ENCODE measurements at places on chromosomes 6 and 20. TPM values are rescaled to one million over a fixed set of nuclear protein-coding genes. Genes with fewer than 3 reads are reported as not detected.

DNA sequence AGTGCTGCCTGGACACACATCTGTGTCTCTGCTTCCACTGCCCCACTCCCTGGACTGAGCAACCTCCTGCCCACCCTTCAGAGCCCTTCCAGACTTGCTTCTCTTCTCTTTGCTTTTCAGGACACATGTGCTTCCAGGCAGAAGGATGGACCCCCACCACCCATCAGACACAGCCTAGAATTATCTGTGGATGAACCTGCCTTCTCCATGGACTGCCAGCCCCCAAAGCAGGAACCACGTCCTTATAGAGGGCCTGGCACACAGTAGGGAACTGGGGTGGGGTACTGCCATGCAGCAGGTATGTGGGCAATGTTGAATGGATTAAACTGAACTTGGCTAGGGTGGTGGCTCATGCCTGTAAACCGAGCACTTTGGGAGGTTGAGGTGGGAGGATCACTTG, 3.6 kb downstream of the KIAA1755 start:
- H3K4me1 ChIP-seq: no peaks in the 10 kb centered on the region
- H3K27me3 ChIP-seq: no peaks in the 10 kb centered on the region
- no peak overlapping the region for H3K4me3 ChIP-seq
- DNase-seq: no peak
- H3K36me3 ChIP-seq: no peaks in the 10 kb centered on the region

- H3K27me3 ChIP-seq: no peaks in the 10 kb centered on the region
- DNase-seq: no peak
- H3K4me3 ChIP-seq: no peak overlapping the region
- H3K36me3 ChIP-seq: no peaks in the 10 kb centered on the region
- H3K27ac ChIP-seq: no peak overlapping the region
Measured at GRCh38 chr20:15362849-15363248, 1025.4 kb upstream of the FLRT3 start.

GRCh38 chr20:57553376-57554018, 7.4 kb upstream of the PCK1 start:
- no peak overlapping the region for H3K4me3 ChIP-seq
- H3K36me3 ChIP-seq: no peaks in the 10 kb centered on the region
- no peak for DNase-seq
- H3K27me3 ChIP-seq: no peaks in the 10 kb centered on the region

- no peaks in the 10 kb centered on the region for H3K4me1 ChIP-seq
- peak; percentile 32 for DNase-seq
- no peak overlapping the region for H3K27ac ChIP-seq
- no peak overlapping the region for H3K4me3 ChIP-seq
Measured at GRCh38 chr20:54267483-54268003, 59.7 kb downstream of the PFDN4 start.

DNA sequence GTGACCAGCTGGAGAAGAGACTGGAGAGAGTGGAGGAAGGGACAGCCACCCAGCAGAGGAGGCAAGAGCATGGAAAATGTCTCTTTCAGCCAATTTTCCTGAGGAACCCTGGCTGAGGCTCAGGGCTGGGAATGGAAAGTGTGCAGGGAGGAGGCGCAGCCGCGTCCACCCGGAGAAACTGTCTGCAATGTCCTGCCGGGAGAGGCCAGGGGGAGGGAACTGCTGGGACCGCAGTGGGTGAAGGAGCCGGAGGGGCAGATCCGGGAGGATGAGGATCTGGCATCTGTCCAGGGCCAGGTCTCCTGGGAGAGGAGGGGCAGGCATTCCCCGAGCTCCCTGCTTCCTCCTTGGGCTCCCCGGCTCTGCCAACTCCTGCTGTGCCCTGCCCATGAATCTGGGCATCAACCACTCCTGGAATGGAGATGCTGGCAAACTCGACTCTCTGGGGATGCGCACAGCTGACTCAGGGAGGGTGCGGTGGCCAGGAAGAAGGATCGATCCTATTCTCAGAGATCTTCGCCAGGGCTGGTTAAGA, 17.4 kb upstream of the HM13 start:
- peak overlapping the region; percentile 47 for H3K27ac ChIP-seq
- H3K27me3 ChIP-seq: no peaks in the 10 kb centered on the region
- no peaks in the 10 kb centered on the region for H3K4me1 ChIP-seq

DNA sequence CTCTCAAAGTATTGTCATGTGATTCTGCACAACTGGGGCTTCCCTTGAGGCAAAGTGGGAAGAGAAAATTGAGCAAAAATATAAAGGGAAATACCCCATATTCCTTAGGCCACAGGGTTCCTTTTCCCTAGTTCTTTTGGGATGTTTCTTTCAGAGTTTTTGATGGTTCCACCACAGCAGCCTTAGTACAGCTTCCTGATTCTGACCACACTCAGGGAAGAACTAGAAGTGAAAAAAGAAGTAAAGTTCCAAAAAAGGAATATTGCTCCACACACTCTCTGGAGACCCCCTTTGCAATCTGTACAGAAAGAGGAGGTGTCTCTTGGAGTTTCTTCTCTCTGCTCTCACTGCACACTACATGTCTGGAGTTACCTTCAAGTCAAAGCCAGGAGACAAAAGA, 27.9 kb upstream of the HLA-DQA2 start:
- no peak overlapping the region for H3K4me3 ChIP-seq
- no peaks in the 10 kb centered on the region for H3K27me3 ChIP-seq
- H3K4me1 ChIP-seq: no peaks in the 10 kb centered on the region

- no peak overlapping the region for H3K4me3 ChIP-seq
- H3K27ac ChIP-seq: no peak overlapping the region
- peaks cover 6% of the 10 kb centered on the region for H3K36me3 ChIP-seq
- no peaks in the 10 kb centered on the region for H3K4me1 ChIP-seq
- peaks cover 5% of the 10 kb centered on the region for H3K27me3 ChIP-seq
Measured at GRCh38 chr20:11364736-11365135, 553.0 kb upstream of the BTBD3 start.

- no peak overlapping the region for H3K4me3 ChIP-seq
- H3K36me3 ChIP-seq: no peaks in the 10 kb centered on the region
- H3K4me1 ChIP-seq: no peaks in the 10 kb centered on the region
- H3K27me3 ChIP-seq: no peaks in the 10 kb centered on the region
- no peak overlapping the region for H3K27ac ChIP-seq
Measured at GRCh38 chr6:54700158-54700557, 146.4 kb upstream of the FAM83B start.

- no peaks in the 10 kb centered on the region for H3K27me3 ChIP-seq
- no peak overlapping the region for H3K27ac ChIP-seq
- no peaks in the 10 kb centered on the region for H3K4me1 ChIP-seq
- H3K36me3 ChIP-seq: no peaks in the 10 kb centered on the region
- no peak overlapping the region for H3K4me3 ChIP-seq
Measured at GRCh38 chr6:54737247-54737646, 109.3 kb upstream of the FAM83B start.

DNA sequence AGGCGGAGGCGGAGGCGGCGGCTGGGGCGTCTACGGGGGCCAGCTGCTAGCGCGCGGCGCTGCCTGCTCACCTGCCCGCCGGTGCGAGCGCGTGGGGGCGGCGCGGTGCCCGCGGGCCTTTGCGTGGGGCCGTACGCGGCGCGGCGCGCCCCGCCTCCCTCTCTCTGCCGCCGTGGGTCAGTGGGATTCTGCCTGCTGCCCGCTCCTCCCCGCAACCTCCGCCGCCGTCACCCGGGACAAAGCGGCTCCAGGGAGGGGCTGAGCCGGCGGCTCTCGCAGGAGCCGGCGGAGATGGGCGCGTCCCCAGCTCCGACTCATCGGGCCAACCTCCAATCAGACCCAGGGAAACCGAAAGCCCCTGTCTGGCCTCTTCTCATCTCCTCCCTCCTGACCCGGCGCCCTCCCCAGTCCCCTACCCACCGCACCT, at the start of gene RCAN2:
TSS of gene RCAN2 (minus strand) at position 249 of the 427 bp plus-strand sequence.
- no peaks in the 10 kb centered on the region for H3K27me3 ChIP-seq
- H3K4me3 ChIP-seq: peak within 1 kb of the TSS; percentile 77
- peak; percentile 87 for DNase-seq
- no peaks in the 10 kb centered on the region for H3K4me1 ChIP-seq
- H3K27ac ChIP-seq: peak within 1 kb of the TSS; percentile 38
- no peaks in the 10 kb centered on the region for H3K36me3 ChIP-seq

GRCh38 chr6:89352278-89353117, at the start of gene UBE2J1:
UBE2J1 (minus strand) TSS chr6:89352722; CDS start chr6:89352569, 153 bp downstream.
- H3K36me3 ChIP-seq: no peaks in the 10 kb centered on the region
- H3K27ac ChIP-seq: peak within 1 kb of the TSS; percentile 93
- peak; percentile 89 for DNase-seq
- no peaks in the 10 kb centered on the region for H3K27me3 ChIP-seq

GRCh38 chr20:20548527-20549266, 163.7 kb downstream of the RALGAPA2 start:
- no peak overlapping the region for H3K4me3 ChIP-seq
- no peaks in the 10 kb centered on the region for H3K4me1 ChIP-seq
- peaks cover 2% of the 10 kb centered on the region for H3K36me3 ChIP-seq
- H3K27me3 ChIP-seq: no peaks in the 10 kb centered on the region
- H3K27ac ChIP-seq: no peak overlapping the region

DNA sequence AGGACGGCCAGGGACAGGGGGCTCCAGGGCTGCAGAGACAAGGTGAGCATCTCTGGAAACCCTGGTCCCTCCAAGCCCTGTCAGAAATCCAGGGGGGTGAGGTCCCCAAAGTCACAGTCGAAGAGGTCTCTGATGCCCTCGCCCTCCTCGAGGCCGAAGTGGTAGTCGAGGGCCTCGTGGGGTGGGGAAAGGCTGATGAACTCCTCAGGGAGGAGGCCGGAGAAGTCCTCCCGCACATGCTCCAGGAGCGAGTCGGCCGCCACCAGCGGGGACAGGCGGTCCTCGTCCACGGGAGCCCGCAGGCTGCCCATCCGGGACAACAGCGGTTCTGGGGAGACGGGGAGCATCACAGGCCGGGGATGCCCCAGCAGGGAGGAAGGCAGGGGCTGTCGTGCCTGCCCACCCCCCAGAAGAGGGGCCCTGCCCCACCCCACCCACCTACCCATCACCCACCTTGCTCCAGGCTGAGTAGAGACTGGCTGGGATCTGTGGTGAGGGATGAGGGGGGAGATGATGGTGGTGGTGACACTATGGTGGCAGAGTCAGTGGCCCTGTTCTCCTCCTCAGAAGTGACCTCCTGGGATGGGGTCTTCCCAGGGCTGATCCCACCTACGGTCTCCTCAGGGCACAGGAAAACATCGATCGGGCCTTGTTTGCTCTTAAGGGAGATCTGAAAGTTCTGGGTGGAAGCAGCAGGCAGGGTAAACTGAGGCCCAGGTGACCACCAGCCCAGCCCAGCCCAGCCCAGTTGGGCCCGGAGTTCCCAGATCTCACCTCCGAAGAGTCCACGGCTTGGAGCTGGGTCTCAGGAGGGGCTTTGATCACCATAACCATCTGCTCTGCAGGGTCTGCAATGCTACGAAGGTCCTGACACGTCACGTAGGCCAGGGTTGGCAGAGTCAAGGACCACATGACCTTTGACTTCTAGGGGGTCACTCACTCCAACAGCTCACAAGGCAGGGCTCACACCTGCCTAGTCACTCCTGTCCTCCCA, 2.7 kb upstream of the NECAB3 start:
- DNase-seq: peak; percentile 78
- no peaks in the 10 kb centered on the region for H3K4me1 ChIP-seq
- no peaks in the 10 kb centered on the region for H3K36me3 ChIP-seq
- H3K4me3 ChIP-seq: no peak overlapping the region

- no peaks in the 10 kb centered on the region for H3K27me3 ChIP-seq
- no peak overlapping the region for H3K4me3 ChIP-seq
- no peak for DNase-seq
- H3K27ac ChIP-seq: no peak overlapping the region
- no peaks in the 10 kb centered on the region for H3K4me1 ChIP-seq
Measured at GRCh38 chr20:61292391-61292790, 40.3 kb downstream of the CDH4 start.

GRCh38 chr6:5095236-5095635, 10.1 kb downstream of the PPP1R3G start:
- no peak overlapping the region for H3K4me3 ChIP-seq
- H3K4me1 ChIP-seq: no peaks in the 10 kb centered on the region
- no peaks in the 10 kb centered on the region for H3K27me3 ChIP-seq
- no peak for DNase-seq
- no peak overlapping the region for H3K27ac ChIP-seq
- no peaks in the 10 kb centered on the region for H3K36me3 ChIP-seq

- peaks cover 2% of the 10 kb centered on the region for H3K4me1 ChIP-seq
- H3K36me3 ChIP-seq: no peaks in the 10 kb centered on the region
- H3K27me3 ChIP-seq: no peaks in the 10 kb centered on the region
- H3K4me3 ChIP-seq: no peak overlapping the region
Measured at GRCh38 chr20:17762243-17762872, 62.6 kb downstream of the BANF2 start.

GRCh38 chr20:58019027-58019849, 209.2 kb downstream of the ANKRD60 start:
- DNase-seq: no peak
- no peaks in the 10 kb centered on the region for H3K27me3 ChIP-seq
- H3K4me3 ChIP-seq: no peak overlapping the region
- no peak overlapping the region for H3K27ac ChIP-seq

GRCh38 chr20:37504404-37505096, 16.5 kb upstream of the NNAT start:
- H3K27ac ChIP-seq: no peak overlapping the region
- H3K4me1 ChIP-seq: no peaks in the 10 kb centered on the region
- no peak overlapping the region for H3K4me3 ChIP-seq
- DNase-seq: no peak
- H3K27me3 ChIP-seq: no peaks in the 10 kb centered on the region

DNA sequence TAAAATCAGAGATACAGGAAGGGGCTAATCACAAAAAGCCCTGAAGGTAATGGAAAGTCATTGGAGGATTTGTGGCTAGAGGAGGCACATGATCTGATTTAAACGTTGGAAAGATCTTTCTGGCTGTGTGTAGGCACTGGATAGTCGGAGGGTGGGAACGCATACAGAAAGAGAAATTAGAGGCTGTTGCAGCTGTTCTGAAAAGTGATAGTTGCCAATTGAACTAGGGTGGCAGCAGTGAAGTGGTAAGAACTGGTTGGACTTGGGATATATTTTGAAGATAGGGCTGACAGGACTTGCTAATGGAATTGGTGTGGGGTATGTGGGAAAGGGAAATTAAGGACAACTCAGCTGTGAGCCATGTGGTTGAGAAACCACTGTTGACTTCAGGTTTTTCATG, 223.6 kb downstream of the OGFRL1 start:
- no peaks in the 10 kb centered on the region for H3K27me3 ChIP-seq
- H3K4me3 ChIP-seq: no peak overlapping the region
- H3K27ac ChIP-seq: no peak overlapping the region
- peaks cover 3% of the 10 kb centered on the region for H3K4me1 ChIP-seq
- DNase-seq: no peak
- H3K36me3 ChIP-seq: no peaks in the 10 kb centered on the region

PSORS1C1 gene
- 3.6 TPM for total RNA-seq

LAMA5 gene
- 342 TPM for total RNA-seq

SLCO4A1 gene
- 80.3 TPM for total RNA-seq

GABRR1 gene
- not detected for total RNA-seq

COL19A1 gene
- total RNA-seq: 1.1 TPM

HDGFL1 gene
- not detected for total RNA-seq

GLYATL3 gene
- not detected for total RNA-seq

KCNK15 gene
- total RNA-seq: 11.7 TPM

PHF20 gene
- 48.4 TPM for total RNA-seq

PXDC1 gene
- total RNA-seq: 28.9 TPM

CFB gene
- 200 TPM for total RNA-seq

SLC32A1 gene
- not detected for total RNA-seq

MOG gene
- not detected for total RNA-seq

AIF1 gene
- 44.1 TPM for total RNA-seq

ZBTB12 gene
- 3.4 TPM for total RNA-seq

GPX5 gene
- total RNA-seq: not detected

Data from kidney (tissue), 22 donors.